Stimulated activated CD8-positive, alpha-beta memory T cell treated with anti-CD3 and anti-CD28 coated beads, Interleukin-7, amount 100 ng/mL, for 24 hours (primary cell): ENCODE measurements at places on chromosomes 13 and 19.

- peak; percentile 24 for DNase-seq
Observed at GRCh38 chr19:57830071-57830602, at the start of gene ZNF587B. TSS of gene ZNF587B (plus strand) at chr19:57830299. CDS start at chr19:57830529, 230 bp downstream.

- no peak for DNase-seq
Observed at GRCh38 chr13:52961256-52961910, 67.2 kb upstream of the OLFM4 start.

- no peak for DNase-seq
Observed at GRCh38 chr13:84362777-84363176, 480.5 kb upstream of the SLITRK1 start.

- DNase-seq, result no peak
Observed at GRCh38 chr13:105830821-105831220, 704.6 kb downstream of the EFNB2 start.
